ENCODE measurements at places on chromosomes 4 and X.

GRCh38 chr4:170008371-170008770, 17.8 kb downstream of the MFAP3L start:
- DNase-seq = no peak

GRCh38 chrX:139881130-139881529, 51.7 kb downstream of the ATP11C start:
- DNase-seq = no peak

GRCh38 chr4:1170976-1171310, 1.4 kb downstream of the SPON2 start:
- no peak for DNase-seq

DNA sequence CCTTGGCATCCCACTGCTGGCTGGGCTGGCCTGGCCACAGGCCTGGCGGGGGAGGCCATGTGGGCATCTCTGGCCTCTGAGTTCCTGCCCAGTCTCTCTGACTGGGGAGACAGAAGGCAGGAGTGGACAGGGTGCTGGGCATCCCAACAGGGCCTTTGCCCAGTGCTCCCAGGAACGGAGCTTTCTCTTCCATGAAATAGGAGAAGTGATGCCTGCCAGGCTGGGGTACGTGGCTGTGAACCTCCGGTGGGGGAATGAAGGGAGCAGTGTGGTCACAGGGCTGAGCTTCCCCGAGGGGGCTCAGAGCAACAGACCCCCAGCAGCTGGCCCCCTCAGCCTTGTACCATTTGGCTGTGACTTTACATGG, 40.4 kb upstream of the HMX1 start:
- DNase-seq = no peak

DNA sequence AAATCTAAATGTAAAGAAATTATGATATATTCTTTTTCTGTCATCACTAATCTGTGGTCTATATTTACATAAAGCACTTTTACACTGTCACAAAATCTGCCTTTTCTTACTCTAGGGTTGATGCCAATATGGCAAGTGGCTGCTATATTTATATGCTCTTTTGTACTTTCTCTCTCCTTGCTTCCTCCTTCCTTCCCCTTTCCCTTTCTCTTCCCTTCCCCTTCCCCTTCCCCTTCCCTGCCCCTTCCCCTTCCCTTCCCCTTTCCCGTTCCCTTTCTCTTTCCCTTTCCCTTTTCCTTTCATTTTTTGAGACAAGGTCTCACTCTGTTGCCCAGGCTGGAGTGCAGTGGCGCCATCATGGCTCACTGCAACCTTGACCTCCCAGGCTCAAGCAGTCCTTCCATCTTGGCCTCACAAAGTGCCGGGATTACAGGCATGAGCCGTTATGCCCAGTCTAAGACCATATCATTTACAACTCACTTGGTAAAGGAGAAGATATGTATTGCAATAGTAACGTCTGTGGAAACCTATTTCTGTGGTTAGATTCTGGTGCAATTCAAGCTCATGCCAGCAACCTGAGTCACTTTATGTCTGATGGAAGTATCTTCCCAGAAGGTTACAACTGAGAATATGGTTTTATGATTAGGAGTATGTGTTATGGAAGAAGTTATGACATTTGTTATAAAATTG, 13.9 kb upstream of the PLAC8 start:
- no peak for DNase-seq

GRCh38 chr4:170805352-170805751, 715.6 kb upstream of the AADAT start:
- no peak for DNase-seq

- DNase-seq = no peak
These were observed 27.1 kb downstream of the RAPGEF2 start for GRCh38 chr4:159129814-159130550.

GRCh38 chr4:80022282-80022681, 50.7 kb downstream of the ANTXR2 start:
- DNase-seq = no peak

DNA sequence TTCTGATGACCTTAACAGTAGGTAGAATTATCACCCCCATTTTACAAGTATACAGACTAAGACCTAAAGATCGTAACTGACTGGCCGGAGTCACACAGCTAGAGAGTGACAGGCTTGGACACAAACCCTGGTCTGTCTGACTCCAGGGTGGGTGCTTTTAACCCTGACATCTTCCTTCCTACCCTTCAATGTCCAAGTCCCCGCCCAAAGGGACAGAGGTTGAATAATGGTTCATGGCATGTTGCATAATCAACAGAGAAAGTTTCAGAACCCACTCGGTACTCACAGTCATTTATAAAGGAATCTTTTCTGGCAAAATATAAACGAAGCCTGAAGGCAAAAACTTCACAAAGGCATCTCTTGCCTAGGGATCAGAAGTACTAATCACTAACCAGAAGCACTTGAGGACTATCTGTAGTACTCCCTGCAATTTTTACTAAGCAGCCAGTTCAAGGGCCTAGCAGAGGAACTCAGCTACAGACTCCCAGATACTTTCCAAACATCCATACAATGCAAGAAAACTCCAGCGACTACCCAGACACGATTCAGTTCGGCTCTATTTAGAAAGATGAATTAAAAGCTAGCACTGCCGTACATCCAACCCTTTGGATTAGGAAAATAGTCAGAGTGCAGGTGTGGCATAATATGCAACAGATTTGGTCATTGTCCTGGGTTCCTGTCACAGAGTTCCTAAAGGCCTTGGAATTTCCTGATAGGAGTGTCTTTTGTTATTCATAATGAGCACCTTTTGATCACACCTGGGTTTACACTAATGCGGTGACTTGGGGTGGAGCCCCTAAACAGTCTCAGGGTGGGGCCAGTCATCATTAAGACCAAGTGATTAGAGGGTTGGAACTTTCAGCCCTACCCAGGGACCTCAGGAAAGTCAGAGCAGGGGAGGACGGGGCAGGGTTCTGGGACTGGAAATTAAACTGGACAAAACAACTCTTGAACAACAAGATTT, 44.0 kb downstream of the RELL1 start:
- no peak for DNase-seq

DNA sequence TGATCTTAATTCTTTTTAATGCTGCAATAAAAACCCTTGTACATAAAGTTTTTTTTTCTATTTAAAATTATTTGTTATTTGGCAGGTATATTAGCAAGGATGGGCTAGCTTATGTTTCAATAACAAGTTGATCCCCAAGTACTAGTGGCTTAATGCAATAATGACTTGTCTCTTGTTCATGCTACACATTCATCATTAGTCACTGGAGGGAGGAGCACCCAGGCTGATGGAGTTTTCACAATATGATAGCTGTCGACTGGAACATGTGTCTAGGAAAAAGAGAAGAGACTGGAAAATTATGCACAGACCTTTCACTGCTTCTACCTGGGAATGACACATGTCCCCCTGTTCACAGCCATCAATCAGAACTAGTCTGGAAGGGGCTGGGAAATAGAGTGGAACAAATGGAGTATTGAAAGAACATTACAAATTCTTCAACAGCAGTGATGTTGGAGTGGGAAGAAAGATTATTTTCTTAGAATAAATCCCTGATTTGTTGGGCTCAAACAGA, 387.9 kb upstream of the RPS6KA3 start:
- no peak for DNase-seq

- DNase-seq = no peak
These were observed 454.2 kb downstream of the GRIA2 start for GRCh38 chr4:157674699-157675098.

DNA sequence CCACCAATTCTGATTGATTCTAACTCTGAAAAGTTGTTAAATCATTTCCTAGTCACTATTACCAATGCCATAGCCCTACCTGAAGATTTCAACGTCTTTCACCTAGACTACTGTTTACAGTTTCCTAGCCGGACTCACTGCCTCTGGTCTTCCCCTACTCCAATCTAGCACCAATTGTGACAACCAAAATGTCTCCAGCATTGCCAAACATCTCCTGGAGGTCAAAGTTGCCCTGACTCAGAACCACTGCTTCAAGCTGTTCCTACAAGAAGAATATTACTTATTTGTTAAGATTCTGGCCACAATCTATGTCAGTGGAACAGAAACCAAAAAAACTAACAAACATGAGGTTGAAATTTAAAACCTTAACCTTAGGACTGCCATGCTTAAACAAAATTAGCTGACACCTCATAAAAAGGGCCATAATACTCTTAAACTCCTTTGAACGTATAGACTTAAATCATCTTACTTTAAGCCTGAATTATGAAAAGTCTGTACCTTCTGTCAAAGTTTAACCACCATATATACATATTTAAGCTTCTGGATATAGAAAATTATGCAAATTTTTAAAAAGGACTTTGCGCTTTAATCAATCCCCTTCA, 2.1 kb downstream of the PDS5A start:
- no peak for DNase-seq

DNA sequence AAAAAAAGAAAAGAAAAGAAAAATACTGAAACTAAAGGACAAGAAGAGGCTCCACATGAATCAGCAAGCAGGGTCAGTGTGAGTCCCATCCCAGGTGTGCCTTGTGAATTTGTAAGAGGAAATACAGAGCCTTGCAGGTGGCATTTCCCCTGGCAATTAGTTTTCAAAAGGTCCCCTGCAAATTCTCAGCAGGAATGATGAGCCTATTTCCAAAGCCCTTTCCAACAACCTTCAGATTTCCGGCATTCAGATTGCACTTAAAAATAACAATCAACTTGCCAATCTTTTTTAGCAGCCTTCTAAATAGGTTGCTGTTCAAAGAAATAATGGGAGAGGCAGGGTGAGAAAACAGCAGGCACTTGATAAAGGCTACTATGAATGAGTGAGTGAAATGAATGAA, 66.4 kb upstream of the OR13H1 start:
- no peak for DNase-seq

GRCh38 chr4:39587881-39588280, 50.8 kb downstream of the SMIM14 start:
- no peak for DNase-seq

DNA sequence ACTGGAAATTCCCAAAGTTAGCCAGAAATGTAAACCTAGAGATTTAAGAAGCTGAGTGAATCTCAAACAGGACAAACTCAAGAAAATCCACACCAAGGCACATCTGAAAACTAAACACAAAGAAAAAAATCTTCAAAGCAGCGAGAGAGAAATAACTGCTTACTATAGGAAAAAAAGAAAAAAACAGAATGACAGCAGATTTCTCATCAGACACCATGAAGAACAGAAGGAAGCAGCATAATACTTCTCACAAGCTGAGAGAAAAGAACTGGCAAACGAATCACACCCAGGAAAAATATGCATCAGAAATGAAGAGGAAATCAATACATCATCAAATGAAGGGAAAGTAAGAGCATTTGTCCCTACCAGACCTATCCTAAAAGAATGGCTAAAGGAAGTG, 236.3 kb upstream of the ADAMTS3 start:
- DNase-seq = no peak

DNA sequence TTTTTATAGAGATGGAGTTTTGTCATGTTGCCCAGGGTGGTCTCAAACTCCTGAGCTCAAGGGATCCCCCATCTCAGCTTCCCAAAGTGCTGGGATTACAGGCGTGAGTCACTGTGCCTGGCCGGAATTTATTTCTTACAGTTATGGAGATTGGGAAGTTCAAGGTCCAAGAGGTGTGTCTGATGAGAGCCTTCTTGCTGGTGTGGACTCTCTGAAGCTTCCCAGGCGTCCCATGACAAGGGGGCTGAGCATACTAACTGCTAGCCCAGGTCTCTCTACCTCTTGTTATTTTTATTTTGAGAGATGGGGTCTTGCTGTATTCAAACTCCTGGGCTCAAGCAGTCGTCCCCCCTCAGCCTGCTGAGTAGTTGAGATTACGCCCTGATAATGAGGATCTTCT, 2.9 kb upstream of the NSD2 start:
- DNase-seq = no peak

DNA sequence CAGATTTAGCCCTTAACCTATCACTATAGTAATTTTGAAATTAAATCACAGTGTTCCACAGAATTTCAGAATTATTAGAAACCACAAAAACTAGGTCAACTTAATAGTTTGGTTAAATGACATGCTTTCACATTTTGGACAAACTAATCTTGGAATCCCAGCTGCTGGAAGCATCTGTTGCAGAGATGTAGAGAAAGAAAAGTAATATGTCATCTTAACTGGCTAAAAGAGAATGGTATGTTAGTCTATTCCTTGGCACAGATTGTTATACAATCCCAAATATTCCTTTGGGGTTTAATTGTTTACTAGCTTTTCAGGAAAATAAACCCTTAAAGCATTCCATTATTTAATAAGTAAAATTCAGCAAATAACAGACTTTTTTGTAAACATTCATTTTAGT, 519.9 kb downstream of the IL15 start:
- no peak for DNase-seq

DNA sequence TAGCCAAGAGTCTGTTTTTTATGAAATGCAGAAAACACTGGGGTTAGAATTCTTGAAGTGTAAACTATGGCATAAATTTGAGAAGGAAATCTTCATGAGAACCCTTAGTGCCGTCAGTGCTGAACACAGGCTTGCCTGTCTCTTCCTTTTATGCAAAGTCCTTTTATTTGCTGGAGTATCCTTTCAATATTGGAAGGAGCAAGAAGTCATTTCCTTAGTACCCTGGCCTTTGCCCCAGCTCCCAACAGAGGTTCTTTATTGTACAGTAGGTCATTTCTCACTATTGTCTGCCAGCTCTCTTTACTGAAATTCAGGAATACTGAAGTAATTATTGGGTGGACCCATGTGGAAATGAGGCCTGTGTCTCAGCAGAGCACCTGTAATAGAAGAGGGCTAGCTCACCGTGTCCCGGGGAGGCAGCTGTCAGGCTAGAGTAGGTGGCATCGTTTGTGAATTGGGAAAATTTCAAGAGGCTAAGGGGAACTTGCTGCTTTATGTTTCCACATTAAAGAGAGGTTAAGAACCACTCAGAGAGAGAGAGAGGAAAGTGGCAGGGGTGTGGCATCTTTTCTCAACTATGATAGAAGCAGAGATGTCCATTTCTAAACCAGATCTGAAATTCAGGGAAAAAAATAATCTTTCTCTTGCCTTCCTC, 8.7 kb downstream of the FHDC1 start:
- no peak for DNase-seq

GRCh38 chrX:134604701-134605311, 53.5 kb downstream of the PLAC1 start:
- no peak for DNase-seq

GRCh38 chr4:120218981-120219380, 152.3 kb upstream of the MAD2L1 start:
- no peak for DNase-seq

GRCh38 chrX:129525896-129526295, 2.6 kb upstream of the SMARCA1 start:
- no peak for DNase-seq

- DNase-seq = no peak
These were observed 6.5 kb upstream of the PAQR3 start for GRCh38 chr4:78945651-78946179.

DNA sequence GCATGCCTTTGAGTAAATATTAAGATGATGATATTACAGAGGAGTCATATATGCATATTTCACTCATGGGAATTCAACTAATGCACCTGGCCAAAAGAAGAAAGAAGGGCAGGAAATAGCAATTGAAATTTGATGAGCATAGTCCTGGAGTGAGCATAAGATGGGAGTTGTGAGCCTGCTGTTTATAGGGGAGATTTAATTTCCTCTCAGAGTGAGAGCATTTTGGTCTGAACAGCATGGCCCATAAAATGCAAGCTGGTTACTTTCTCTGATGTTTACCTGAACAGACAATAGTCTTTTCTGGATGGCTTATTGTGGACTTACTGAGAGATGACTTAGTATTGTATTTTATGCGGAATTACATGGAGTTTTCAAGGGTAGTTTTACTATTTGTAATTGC, 53.6 kb downstream of the FHIP1A start:
- no peak for DNase-seq

- no peak for DNase-seq
These were observed 1.7 kb upstream of the SLC2A9 start for GRCh38 chr4:10023050-10023419.

- no peak for DNase-seq
These were observed 287.0 kb upstream of the RASGEF1B start for GRCh38 chr4:81758574-81759264.
